ENCODE measurements at places on chromosomes 1 and 21.

DNA sequence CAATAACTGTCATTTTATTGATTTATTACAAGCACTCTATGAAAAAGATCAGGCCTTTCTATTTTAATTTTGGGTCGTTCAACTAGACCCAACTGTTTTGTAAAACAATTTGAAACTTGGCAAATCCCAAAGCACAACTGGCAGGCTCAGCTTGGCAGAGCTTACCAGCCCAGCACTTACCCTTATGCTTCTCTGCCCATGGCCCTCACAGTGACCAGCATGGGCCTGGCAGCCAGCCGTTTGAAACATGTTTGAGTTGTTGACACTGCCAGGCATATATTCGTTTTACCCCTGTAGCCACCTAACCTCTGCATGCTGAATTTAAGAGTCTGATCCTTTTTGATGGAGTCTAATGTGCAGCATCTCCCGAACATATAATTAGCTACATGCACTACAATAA lies 796.7 kb upstream of the ADGRL2 start:
- no peak for DNase-seq

- DNase-seq = no peak
Observed at GRCh38 chr1:91736146-91736714, 149.7 kb downstream of the TGFBR3 start.

- peak; percentile 10 for DNase-seq
Observed at GRCh38 chr1:37634244-37634991, at the start of gene RSPO1. RSPO1 (minus strand) TSS chr1:37634892; CDS start chr1:37629661, 5,231 bp downstream.

DNA sequence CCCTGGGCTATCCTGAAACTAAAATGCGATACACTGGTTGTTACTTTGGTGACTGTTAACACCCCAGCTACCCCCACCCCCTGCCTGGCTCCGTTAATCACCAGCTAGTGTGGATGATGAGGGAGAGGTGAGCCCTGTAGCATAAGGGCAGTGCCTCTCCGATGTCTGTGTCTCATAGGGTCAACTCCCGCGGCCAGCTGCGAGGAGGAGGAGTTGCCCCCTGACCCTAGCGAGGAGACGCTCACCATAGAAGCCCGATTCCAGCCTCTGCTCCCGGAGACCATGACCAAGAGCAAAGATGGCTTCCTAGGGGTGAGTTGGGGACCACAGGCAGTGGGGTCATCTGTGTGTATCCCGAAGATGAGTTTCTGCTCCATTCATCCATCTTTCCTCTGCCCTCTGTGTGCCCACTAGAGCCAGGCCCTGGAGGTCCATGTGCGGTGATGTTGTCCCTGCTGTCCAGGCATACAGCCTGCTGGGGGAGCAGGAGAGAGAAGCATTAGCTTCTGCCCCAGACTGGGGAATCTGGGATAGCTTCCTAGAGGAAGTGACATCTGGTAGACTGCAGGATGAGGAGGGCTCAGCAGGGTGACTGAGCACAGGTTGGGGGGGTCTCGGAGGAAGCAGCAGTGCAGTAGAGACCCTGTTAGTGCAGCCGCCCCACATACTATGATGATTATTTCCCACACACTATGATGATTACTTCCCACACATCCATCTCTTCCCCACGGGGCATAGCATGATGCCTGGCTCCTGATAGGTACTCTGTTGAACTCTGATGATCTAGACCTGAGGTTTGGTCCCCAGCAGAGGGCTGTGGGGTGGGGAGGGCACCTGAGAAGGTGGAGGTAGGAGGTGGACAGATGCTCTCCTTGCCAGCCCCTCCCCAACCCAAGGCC lies 5.2 kb downstream of the SELENON start:
- DNase-seq = no peak

GRCh38 chr1:47460456-47460855 lies 22.6 kb downstream of the FOXD2 start:
- DNase-seq = no peak
